K562 (cell line): ENCODE measurements at places on chromosomes 6 and 20. TPM values are rescaled to one million over a fixed set of nuclear protein-coding genes. Genes with fewer than 3 reads are reported as not detected.
A peak's percentile ranks its signal among the peaks of the same experiment; 100 is the strongest.

DNA sequence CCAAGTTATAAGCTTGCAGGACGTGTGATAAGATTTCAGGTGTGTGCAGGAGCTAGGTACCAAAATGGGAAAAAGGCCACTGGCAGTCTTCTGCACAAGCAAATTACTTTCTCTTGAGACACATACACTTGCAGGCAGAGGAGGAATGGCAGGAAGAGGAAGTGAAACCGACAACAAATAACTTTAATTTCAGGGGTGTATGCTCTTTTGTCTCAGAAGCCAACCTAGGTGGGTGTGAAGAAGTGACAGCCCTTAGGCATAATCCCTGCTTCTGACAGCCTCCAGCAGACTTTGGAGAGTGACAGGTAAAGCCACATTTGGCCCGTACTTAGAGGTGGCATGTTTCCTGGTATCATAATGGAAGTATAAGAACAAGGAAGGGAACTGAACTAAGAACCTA is 118.8 kb upstream of the TRAF3IP2 start:
- H3K27me3 ChIP-seq: peaks cover 6% of the 10 kb centered on the region
- DNase-seq: no peak
- H3K36me3 ChIP-seq: no peaks in the 10 kb centered on the region
- no peak overlapping the region for H3K27ac ChIP-seq
- no peaks in the 10 kb centered on the region for H3K4me1 ChIP-seq
- no peak overlapping the region for H3K4me3 ChIP-seq

SLC22A7 gene
- not detected in 2 replicates for polyA plus RNA-seq

DNA sequence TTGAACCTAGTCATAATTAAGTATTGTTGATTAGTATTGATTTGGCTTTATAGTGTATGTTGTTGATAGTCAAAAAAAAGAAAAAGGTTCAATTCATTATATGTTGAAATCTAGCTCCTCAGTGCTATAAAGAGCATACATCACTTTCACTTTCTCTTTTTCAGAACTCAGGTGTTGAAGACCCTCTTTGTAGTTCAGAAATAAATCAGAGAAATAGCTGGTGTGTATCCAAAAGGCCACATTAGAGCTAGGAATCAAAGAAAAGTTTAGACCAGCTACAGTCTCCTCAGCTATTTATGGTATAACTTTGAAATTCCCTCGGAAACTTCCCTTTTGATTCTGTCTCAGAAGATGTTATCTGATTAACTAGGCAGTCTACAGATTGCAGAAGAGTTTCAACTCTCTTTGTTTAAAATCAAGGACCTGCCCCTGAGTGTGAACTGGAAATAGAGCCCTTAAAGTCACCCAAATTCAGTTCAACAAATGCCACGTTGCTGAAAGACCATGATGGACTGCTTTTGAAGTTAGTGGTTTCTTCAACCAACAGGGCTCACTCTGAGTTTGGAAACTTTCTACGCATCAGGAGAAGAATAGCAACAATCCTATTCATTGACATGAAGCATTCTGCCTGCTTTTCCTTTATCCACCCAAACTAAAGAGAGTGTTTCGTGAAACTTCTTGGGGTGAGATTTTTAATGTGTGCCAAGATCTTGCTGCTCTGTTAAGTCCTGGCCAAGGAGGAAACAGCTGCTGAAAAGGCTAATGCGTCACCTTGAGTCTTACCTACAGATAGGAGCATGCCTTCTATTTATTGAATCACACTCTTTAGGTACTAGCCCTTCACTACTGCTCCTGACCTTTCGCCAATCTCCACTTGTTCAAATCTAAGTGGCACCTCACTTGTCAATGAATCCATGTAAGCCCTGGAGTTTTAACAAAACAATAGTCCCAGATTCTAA is 111.7 kb downstream of the TNFRSF21 start:
- H3K27me3 ChIP-seq: peaks cover 15% of the 10 kb centered on the region
- no peak for DNase-seq
- no peak overlapping the region for H3K4me3 ChIP-seq
- no peaks in the 10 kb centered on the region for H3K36me3 ChIP-seq

- no peaks in the 10 kb centered on the region for H3K4me1 ChIP-seq
- no peaks in the 10 kb centered on the region for H3K27me3 ChIP-seq
- no peak overlapping the region for H3K27ac ChIP-seq
- no peak for DNase-seq
- peaks cover 90% of the 10 kb centered on the region for H3K36me3 ChIP-seq
- H3K4me3 ChIP-seq: no peak overlapping the region
These were observed 26.2 kb downstream of the NOL7 start for GRCh38 chr6:13641315-13641714.

DNA sequence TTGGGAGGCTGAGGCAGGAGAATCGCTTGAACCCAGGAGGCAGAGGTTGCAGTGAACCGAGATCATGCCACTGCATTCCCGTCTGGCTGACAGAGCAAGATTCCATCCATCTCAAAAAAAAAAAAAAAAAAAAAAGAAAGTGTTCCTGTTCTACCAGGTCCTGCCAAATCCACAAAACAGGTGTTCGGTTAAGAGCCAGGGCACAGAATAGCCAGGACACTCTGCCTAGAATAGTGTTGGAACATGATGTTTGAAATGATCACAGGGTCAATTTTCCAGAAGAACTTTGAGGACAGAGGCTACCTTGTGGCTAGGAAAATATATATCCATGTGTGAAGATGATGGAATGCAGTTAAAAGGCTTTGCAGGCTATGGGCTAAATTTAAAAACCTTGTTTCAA is 63.6 kb upstream of the TRAF3IP2 start:
- H3K4me1 ChIP-seq: peaks cover 3% of the 10 kb centered on the region; the same call in 1 of the 3 replicates
- no peak overlapping the region for H3K4me3 ChIP-seq
- no peak for DNase-seq
- H3K27ac ChIP-seq: no peak overlapping the region

ELOVL2 gene
- 0.17 and 0.23 TPM in 2 replicates for polyA plus RNA-seq

- no peaks in the 10 kb centered on the region for H3K27me3 ChIP-seq
- no peaks in the 10 kb centered on the region for H3K36me3 ChIP-seq
These were observed 146.9 kb downstream of the PRKN start for GRCh38 chr6:162580619-162581018.

- no peaks in the 10 kb centered on the region for H3K36me3 ChIP-seq
- no peaks in the 10 kb centered on the region for H3K4me1 ChIP-seq
- no peak overlapping the region for H3K27ac ChIP-seq
- no peak for DNase-seq
- no peaks in the 10 kb centered on the region for H3K27me3 ChIP-seq
These were observed 14.9 kb upstream of the CST7 start for GRCh38 chr20:24934101-24934661.

TAAR6 gene
- not detected in 2 replicates for polyA plus RNA-seq

DNA sequence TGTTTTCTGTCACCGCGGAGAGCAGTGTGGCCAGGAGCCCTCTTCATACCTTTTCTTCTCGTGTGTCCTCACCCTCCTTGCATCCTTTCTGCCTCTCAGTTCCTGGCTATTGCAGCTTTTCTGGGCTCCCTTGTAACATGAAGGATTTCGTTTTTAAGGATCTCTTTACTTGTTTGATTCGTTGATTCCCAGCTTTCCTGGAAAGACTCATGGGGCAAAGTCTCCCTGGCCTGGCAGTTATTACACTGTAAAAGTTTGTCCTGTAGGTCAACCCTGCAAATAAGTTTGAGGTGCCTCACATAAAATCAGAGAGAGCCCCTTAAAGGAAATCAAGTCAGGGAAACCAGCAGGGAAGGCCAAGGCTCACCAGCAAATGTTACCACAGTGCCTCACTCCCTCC is 70.1 kb downstream of the ISM1 start:
- H3K4me1 ChIP-seq: no peaks in the 10 kb centered on the region
- no peak overlapping the region for H3K4me3 ChIP-seq
- no peaks in the 10 kb centered on the region for H3K36me3 ChIP-seq
- peaks cover 10% of the 10 kb centered on the region for H3K27me3 ChIP-seq

DNA sequence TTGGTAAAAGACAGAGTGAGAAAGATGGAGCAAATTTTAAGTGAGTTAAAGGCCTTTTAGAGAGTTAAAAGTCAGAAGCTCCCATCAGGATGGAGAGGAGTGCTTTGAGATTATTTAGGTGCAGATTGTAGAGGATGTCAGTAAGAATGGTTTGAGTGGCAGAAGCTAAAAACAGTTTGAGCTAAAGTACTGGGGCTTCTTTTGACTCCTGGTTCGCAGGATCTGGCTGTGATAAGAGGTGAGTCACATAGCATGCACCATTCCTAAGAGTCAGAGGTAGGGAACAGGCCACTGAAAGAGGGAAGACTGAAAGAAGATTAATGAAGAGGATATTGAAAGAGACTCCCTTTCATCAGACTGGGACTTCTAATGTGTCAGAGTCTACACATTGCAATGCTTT is 1047.9 kb upstream of the MAP3K7 start:
- no peaks in the 10 kb centered on the region for H3K27me3 ChIP-seq
- no peak overlapping the region for H3K4me3 ChIP-seq
- no peak overlapping the region for H3K27ac ChIP-seq
- DNase-seq: no peak
- H3K4me1 ChIP-seq: no peaks in the 10 kb centered on the region
- H3K36me3 ChIP-seq: no peaks in the 10 kb centered on the region

GRCh38 chr6:45421709-45422502 is 44.2 kb upstream of the SUPT3H start:
- peaks cover 9% of the 10 kb centered on the region; the same call in 2 of the 3 replicates for H3K27me3 ChIP-seq
- H3K36me3 ChIP-seq: no peaks in the 10 kb centered on the region
- peak; percentile 62 for DNase-seq
- peak overlapping the region; percentile 55 for H3K4me3 ChIP-seq
- H3K27ac ChIP-seq: no peak overlapping the region

RAB23 gene
- 8.4 and 10.0 TPM in 2 replicates for polyA plus RNA-seq

- H3K4me1 ChIP-seq: no peaks in the 10 kb centered on the region
- DNase-seq: no peak
- H3K27me3 ChIP-seq: no peaks in the 10 kb centered on the region
- H3K36me3 ChIP-seq: peaks cover 73% of the 10 kb centered on the region
- no peak overlapping the region for H3K27ac ChIP-seq
These were observed 52.0 kb downstream of the ITCH start for GRCh38 chr20:34415079-34415478.

BPIFB6 gene
- polyA plus RNA-seq: not detected in 2 replicates

DNA sequence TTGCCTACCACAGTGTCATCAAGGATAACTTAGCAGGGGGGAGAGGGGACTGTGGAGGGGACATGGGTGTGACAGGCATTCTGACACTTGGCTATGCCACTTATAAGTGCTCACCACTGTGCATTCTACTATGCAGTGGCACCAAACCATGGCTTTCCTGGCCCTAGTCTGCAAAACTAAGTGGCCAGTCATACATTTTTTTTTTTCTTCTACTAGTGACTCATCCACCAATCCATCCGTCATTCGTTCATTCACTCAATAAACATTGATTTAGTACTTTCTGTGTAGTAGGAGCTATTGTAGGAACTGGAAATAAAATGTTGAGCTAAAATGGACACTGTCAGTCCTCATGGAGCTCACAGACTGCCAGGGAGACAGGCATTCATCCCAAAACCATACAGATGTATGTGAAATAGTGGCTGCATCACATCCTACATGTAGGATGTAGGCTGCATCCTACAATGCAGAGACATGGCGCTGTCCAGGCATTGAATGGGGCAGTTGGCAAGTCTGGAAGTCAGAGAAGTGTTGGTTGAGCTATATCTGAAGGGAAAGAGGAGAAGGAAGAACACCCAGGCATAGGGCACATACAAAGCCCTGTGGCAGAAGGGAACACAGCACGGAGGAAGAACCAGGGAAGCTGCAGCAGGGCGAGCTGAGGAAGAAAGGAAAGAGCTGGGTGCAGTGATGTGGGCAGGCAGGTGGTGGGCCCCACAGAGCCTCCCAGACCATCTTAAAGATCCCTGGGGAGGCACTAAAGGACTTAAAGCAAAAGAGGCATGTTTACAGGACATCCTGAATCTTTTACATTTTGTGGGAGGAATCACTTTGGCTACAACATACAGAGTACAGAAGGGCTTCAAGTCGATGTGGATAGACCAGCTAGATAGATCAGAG is 224.4 kb downstream of the UST start:
- no peaks in the 10 kb centered on the region for H3K4me1 ChIP-seq
- peaks cover 44% of the 10 kb centered on the region for H3K27me3 ChIP-seq
- no peaks in the 10 kb centered on the region for H3K36me3 ChIP-seq
- H3K27ac ChIP-seq: no peak overlapping the region
- no peak overlapping the region for H3K4me3 ChIP-seq

CEP162 gene
- polyA plus RNA-seq: 3.7 and 6.4 TPM in 2 replicates

GRCh38 chr6:166413491-166413951 is 30.8 kb upstream of the MPC1 start:
- H3K27me3 ChIP-seq: peaks cover 41% of the 10 kb centered on the region
- H3K4me1 ChIP-seq: no peaks in the 10 kb centered on the region
- no peak overlapping the region for H3K4me3 ChIP-seq

DNA sequence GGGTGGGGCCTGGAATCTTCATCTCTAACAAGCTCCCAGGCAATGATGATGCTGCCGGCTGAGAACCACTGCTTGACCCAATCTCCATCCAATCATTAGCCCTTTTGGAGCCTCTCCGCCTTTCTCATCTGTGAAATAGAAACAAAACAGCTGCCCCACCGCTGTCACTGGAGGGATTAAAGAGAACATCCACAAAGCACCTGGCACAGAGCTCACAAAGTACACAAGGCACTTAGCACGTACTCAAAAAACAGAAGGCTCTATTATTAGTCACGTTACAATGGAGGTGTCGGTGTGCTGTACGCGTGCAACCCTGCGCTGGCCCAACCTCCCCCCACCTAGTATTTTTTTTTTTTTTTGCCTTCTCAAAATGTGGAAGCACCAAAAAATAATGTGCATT is 213.5 kb upstream of the ARID1B start:
- H3K27me3 ChIP-seq: peaks cover 6% of the 10 kb centered on the region; the same call in 2 of the 3 replicates
- H3K4me3 ChIP-seq: no peak overlapping the region
- H3K4me1 ChIP-seq: peaks cover 6% of the 10 kb centered on the region; the same call in 1 of the 2 replicates
- DNase-seq: no peak

- H3K27ac ChIP-seq: peak overlapping the region; percentile 73
- H3K36me3 ChIP-seq: no peaks in the 10 kb centered on the region
- H3K4me1 ChIP-seq: peaks cover 39% of the 10 kb centered on the region
- peak overlapping the region; percentile 92 for H3K4me3 ChIP-seq
These were observed 674 bp downstream of the MAPK14 start for GRCh38 chr6:36028088-36028876.

MROH8 gene
- polyA plus RNA-seq: 1.2 and 1.5 TPM in 2 replicates

DNA sequence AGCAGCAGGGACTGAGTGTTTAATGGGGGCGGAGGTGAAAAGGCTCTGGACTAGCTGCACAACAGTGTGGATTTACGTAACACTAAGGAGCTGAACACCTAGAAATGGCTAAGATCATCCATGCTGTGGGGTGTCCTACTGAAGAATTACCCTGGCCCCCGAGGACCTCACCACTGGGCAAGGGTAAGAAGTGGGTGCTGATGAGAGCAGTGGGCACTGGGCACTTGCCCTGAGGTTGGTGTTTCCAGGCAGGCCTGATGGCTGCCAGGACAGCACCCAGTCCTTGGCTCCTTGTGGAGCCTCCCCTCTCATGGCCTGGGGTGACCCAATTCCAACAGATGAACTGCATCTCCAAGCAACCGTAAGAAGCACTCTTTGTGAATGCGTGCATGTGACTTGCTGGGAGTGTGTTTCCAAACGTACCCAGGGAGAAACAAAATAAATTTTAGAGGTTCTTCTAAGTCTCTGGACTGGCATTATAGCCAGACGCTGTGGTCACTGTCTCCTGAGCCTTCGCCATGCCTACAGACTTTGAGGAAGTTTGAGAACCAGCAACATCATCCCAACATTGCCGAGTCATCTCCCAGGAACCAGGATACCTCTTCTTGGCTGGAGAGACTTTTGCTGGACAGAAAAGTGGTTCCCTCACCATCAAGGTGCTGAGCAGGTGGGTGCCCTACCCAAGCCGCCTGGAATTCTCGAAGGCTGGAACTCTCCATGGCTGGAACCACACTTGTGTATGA is 245.9 kb downstream of the ERMARD start:
- no peaks in the 10 kb centered on the region for H3K4me1 ChIP-seq
- no peaks in the 10 kb centered on the region for H3K36me3 ChIP-seq
- no peak overlapping the region for H3K4me3 ChIP-seq
- no peak for DNase-seq
- H3K27ac ChIP-seq: no peak overlapping the region
- H3K27me3 ChIP-seq: peaks cover 25% of the 10 kb centered on the region

COL21A1 gene
- 0.25 and 0.27 TPM in 2 replicates for polyA plus RNA-seq

GRCh38 chr20:36150847-36151539 is 3.5 kb upstream of the EPB41L1 start:
- no peaks in the 10 kb centered on the region for H3K4me1 ChIP-seq
- H3K27me3 ChIP-seq: peaks cover 62% of the 10 kb centered on the region
- DNase-seq: no peak
